ENCODE measurements at places on chromosomes 6 and 20.
A peak's percentile ranks its signal among the peaks of the same experiment; 100 is the strongest.

DNA sequence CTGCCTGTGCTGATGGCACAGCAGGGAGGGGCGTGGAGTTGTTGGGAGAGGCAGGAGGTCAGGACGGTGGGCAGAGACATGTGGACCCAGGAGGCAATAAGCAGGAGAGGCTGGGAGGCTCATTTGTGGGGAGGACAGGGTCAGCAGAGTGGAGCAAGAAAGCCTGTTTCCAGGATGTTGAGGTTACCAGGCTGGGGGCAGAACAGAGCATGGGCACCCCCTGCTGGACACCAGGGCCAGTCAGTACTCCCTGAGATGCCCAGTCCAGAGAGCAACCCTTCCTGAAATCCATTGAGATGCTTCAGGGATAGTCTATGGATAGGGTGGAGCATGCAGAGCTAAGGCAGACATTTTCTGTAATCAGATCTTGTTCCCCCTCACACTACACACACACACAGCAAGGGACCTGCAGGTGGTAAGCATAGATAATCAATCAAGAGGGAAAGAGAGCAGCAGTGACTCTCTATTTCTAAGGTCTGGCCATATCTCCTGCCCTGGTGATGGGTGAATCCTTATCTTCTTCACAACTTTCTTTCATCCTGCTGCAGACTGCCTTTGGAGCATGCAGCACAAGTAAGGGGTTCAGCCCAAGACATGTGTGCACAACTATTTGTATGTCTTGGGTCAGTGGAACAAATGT, 41.7 kb downstream of the MOCS1 start:
- DNase-seq = peak; percentile 57

- DNase-seq = no peak
Measured at GRCh38 chr6:130920969-130921368, 93.8 kb downstream of the SMLR1 start.

- DNase-seq = no peak
Measured at GRCh38 chr20:63462244-63462643, 10.2 kb downstream of the KCNQ2 start.

GRCh38 chr20:10462516-10462915, 27.4 kb downstream of the SLX4IP start:
- DNase-seq = peak; percentile 50

GRCh38 chr6:44627883-44628271, 240.4 kb downstream of the CDC5L start:
- DNase-seq = no peak

DNA sequence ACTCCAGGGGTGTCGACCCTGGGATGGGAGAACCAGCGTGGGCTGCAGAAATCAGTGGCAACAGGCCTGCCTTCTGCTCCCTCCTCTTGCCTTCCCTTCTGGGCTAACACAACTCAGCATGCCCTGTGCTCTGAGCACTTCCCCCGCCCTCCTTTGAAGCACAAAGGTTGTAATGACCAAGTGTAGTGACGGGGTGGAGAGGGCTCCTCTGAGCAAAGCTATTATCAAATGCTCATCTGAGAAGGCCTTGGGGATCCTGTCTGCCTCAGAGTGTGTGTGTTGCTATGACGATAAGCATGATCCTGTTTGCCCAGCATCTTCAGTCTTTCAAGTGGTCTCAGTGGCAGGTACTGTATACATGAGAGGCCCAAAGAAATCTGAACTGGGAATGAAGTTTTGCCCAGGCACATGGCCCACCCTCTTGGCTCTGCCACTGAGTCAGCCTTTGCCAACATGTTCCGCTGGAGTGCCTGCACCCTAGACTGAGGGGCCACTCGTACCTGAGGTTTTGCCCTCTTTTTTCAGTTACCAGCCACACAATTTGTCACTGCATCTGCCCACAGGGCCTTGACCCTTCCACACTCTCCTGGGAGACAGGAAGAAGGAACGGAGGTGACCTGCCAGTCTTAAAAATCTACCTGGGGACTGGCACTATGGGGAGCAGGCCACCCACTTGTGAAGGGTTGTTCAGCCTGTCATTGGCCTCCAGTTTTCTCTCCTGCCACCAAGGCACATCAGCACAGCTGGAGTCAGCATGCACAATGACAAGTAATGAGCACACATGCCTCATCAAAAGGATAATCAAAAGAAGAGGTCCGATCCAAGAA, 74.5 kb downstream of the GFOD1 start:
- DNase-seq = no peak

DNA sequence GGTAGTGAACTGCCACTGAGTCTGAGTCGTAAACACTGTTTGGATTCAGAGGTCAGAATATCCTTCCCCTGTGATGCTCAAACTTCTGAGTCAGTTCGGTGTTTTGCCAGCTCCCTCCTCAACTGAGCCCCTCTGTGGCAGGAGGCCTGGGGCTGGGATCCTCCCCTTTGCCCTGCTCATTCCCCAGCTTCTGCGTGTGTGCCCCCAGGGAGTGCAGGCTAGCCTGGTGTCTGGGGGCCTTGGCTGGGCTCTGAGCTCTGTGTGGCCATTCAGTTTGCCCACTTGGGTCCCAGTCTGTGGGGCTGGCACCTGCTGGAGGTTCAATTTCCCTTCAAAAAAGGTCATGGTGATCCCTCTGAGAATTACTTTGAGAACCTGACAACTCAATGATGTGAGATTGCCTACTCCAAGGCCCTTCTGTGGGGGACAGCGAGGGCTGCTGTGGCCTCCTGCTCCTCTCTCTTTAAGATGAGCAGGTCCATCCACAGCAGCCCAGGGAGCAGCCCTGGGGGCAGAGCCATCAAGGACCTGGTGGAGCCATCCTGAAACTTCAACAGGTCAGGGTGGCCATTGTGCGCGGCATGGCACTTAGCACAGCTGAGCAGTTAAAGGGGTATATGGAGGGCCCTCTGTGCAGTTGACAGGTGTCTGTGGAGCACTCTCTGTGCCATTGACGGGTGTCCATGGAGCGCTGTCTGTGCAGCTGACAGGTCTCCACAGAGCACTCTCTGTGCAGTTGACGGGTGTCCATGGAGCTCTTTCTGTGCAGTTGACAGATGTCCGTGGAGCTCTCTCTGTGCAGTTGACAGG, 147.2 kb downstream of the SYCP2 start:
- no peak for DNase-seq

DNA sequence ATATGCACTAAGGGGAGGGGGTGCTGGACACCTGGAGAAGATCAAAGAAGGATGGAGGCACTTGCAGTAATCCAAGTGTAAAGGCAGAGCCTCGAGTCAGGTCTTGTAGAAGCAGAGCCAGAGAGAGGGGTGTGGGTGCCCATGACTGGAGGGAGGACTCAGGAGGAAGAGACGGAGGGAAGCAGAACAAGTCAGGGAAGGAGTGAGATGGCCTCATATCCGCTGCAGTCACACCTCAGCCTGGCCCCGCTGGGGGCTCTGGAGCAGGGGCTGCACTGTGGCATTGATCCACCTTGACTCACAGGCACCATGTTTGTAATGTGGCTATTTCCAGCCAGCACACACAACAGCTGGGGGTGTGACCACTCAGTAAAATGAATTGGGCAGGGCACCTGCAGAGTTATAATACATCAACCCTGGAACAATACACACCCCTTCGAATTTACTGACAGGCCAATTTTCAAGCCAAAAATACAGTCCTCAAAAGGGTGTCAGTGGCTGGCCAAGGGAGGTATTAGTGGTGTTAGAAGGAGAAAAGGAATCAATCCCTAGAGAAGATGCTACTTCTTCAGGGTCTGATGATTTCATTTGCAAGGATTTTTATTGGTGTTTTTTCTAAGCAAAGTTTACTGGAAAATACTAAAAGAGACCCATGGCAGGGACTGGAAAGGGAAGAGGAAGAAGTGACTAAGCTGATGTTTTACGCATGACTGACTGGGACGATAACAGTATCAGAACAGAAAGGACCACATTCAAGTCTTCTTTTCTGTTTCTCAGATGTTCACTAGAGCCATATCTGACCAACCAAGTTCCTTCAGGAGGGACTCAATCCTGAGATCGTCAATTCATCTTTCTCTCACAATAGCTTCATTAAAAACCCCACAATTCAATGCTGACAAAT, 18.9 kb upstream of the NXT1 start:
- DNase-seq = peak; percentile 96

- no peak for DNase-seq
Measured at GRCh38 chr6:35637911-35638310, 50.8 kb downstream of the FKBP5 start.

DNA sequence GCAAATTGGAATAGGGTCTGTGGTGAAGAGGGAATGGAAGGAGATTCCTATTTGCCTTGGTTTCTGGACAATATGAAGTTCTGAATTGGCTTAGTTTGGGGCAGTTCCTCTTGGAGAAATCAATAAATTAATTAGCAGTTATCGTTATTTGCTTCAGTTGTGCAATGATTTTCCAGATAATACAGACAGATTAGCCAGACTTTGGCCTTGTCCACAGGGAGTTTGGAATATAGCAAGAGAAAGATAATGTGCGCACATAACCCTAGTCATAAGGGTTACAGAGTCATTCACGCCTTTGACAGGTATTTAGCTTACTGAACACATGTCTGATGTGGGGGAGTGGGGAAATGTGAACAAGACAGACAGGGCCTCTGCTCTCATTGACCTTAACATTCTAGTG, 1.3 kb downstream of the ATRN start:
- no peak for DNase-seq

GRCh38 chr6:144853603-144854002, 568.5 kb downstream of the UTRN start:
- no peak for DNase-seq

DNA sequence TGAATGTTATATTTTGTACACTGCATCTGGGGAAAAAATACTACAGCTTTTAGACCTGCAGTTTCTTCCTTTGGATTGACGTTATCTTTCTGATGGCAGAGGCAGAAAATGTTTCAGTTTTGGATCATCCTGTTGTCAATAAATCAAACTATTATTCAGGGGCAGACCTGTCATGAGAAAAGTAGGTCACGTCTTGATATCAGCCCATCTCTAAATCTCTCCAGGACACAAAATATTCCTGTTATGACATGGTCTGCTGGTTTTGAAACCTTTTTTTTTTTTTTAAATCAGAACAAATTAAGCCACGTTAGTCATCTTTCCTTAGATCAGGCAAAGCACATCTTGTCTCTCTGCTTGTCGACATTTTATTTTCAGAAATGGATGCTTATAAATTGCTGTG, 24.0 kb downstream of the IL20RA start:
- DNase-seq = no peak

GRCh38 chr20:12729326-12729725, 279.4 kb upstream of the SPTLC3 start:
- DNase-seq = no peak

- DNase-seq = no peak
Measured at GRCh38 chr6:167495506-167496401, 170.9 kb downstream of the TTLL2 start.

GRCh38 chr6:157952861-157953351, 28.8 kb upstream of the SYNJ2 start:
- peak; percentile 40 for DNase-seq

GRCh38 chr6:75201901-75202672, 3.8 kb downstream of the COL12A1 start:
- DNase-seq = peak; percentile 84

DNA sequence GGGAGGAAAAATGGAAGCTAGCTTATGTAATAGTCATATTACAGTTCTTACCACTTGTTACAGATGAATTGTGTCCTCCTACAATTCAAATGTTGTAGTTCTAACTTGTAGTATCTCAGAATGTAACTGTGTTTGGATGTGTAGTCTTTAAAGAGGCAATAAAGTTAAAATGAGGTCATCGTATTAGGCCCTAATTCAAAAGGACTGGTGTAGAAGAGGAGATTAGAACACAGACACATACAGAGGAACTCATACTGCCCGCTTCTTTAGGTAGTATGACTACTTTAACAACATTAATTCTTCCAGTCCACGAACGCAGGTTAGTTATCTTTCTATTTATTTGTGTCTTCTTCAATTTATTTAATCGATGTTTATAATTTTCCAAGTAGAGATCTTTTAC, 46.5 kb upstream of the TPD52L1 start:
- no peak for DNase-seq

DNA sequence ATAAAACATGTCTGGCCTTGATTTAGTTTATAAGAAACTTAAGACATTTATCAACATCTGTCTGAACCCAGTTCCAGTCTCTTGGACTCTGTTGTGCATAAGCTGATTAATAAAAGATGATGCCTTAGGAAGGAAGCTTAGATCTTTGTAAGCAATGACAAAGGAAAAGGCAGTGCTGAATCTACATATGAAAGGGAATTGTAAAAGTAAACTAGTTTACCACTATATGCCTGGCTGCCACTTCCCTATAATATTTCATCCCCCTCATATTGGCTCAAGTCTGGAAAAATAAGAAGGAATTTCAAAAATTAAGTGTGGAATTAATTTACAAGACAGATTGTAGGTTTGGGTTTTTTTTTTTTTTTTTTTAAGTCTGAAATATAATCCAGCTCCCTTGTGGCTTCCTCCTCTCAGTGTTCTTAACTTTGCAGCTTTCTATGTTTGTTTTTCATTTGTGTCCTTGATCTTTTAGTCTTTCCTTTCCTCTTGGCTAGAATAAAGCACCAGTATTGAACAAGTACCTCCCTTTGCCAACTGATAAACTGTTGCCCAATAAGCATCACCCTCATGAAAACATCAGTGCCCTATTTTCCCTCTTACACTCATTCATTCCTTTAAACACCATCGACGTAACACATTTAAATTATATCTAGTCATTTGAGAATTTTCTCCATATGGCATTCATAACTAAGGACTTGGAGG, 146.7 kb upstream of the TBX18 start:
- no peak for DNase-seq

GRCh38 chr6:23600118-23600517, 525.9 kb upstream of the NRSN1 start:
- DNase-seq = no peak

All from M059J (cell line).